Stimulated activated CD4-positive, alpha-beta T cell treated with anti-CD3 and anti-CD28 coated beads, Interleukin-4, amount 100 ng/mL, for 24 hours (primary cell): ENCODE measurements at places on chromosomes 13 and 19.

GRCh38 chr13:106612688-106613087 is 44.8 kb upstream of the ARGLU1 start:
- DNase-seq: no peak

DNA sequence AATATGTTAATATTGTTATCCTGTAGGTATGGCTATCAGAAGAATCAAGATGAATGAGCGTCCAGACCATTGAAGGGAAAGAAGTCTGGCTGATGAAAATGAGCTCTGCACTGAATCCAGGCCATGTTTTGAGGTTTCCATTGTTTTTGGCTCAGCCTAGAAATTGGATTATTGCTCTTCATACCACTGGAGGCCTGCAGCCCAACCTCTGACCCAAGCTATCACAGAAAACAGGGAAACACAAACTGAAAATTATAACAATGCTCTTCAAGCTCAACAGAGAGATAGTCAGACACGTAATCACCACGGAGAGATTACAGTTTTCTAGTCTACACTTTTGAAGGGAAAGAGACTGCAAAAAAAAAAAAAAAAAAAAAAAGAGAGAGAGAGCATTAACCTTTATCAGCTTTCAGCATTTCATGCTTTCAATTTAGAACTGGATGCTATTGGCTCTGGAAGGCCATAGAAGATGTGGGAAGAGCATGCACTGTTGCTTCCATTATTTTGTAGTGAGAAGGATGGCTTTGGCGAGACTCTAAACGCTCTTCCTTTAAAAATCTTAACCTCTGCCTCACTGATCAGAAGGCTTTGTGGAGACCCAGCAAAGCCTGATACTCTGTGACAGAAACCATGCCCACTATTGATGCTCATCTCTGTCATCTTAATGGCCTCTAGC is 10.8 kb downstream of the EDNRB start:
- no peak for DNase-seq

- no peak for DNase-seq
These were observed 14.4 kb downstream of the IQCN start for GRCh38 chr19:18259893-18260292.

DNA sequence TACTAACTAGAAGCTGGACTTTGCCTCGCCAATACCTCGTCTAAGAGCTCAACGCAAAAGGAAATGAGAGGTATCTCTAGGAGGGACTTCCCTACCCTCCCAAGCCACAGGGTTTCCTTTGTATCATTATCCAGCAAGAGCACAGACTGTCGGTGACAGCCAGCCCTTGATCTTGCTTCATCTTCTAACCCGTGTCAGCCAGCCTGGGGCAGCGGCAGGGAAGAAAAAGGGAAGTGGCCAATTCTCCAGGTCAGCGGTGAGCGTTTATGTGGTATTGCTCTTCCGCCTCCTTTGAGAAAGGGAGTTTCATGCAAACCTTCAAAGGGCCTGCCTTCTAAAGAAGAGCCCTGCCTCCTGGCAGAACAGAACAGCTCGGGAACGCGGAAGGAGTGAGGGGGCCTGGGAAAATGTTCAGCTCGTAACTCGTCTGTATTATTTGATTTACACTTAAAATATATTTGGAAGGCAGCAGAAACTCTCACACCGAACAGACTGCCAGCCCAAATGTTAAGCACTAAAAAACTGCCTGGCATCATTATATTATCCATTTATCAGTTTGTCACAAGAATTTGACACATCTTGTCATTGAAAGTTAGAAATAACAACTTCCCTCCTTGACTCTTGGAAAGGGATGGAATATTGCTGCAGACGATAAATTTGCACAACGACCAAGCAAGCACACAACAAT is 41.8 kb downstream of the EFNB2 start:
- no peak for DNase-seq

- no peak for DNase-seq
These were observed 506.7 kb upstream of the PCDH9 start for GRCh38 chr13:67736646-67737420.
